ENCODE measurements at places on chromosomes 5 and 9.
A peak's percentile ranks its signal among the peaks of the same experiment; 100 is the strongest.

- no peak for DNase-seq
These were observed 1.4 kb downstream of the SRA1 start for GRCh38 chr5:140555747-140556312.

- no peak for DNase-seq
These were observed 417.2 kb upstream of the C9orf72 start for GRCh38 chr9:27990524-27990923.

GRCh38 chr5:172245046-172245445 lies 38.5 kb downstream of the UBTD2 start:
- no peak for DNase-seq

DNA sequence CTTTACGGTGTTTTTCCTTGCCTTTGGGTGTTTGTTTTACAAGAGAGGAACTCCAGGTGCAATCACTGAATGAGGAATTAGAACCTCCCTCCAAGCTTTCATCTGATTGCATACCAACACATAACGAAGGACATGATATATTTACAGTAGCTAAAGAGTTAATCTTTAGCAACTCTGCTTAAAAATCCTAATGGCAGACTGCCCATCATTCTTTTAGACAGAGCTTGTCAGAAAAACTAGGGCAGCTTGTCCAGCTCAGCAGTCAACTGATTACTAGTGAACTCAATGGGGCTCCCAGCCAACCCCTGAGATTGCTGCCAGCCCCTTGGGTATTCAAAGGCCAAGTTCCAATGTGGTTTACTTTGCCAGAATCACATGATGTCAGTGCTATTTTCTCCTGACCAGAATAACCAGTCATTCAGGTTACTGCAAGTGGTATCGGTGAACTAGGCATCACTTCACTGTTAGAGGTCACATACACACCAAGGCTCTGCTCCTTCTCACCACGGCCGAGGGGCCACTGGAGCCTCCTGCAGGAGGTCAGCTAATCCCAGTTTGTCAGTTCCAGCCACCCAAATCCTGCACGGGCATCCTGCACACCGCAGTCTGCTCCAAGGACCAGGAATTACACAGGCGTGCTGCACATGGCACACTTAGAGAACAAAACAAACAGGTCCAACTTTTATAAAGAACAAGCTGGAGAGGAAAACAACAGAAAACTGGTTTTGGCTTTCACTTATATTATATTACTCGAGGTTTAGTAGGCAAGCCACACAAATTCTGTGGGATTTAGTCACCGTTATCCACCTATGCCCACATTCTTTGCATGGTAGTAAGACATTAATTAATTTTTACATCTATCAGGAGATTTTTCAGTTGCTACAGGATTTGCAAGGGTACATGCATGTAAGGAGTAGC lies 62.5 kb downstream of the NFIB start:
- peak; percentile 41 for DNase-seq

DNA sequence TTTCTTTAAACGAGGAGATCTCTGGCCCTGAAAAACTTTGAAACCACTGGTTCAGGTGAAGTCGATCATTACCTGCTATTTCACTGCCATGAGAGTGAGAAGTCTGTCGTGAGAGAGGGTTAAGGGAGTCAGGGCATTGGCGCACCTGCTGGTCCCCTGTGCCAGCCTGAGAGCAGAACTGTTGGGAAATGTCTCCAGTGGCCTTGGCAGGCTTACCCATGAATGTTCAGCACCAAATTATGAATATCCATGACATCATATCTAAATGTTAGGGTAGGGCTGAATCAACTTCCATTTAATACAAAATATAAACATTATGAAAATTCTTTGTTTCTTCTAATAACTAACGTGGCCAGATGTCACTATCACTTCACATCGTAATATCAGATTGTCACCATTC lies 379.3 kb downstream of the KDM4C start:
- no peak for DNase-seq

DNA sequence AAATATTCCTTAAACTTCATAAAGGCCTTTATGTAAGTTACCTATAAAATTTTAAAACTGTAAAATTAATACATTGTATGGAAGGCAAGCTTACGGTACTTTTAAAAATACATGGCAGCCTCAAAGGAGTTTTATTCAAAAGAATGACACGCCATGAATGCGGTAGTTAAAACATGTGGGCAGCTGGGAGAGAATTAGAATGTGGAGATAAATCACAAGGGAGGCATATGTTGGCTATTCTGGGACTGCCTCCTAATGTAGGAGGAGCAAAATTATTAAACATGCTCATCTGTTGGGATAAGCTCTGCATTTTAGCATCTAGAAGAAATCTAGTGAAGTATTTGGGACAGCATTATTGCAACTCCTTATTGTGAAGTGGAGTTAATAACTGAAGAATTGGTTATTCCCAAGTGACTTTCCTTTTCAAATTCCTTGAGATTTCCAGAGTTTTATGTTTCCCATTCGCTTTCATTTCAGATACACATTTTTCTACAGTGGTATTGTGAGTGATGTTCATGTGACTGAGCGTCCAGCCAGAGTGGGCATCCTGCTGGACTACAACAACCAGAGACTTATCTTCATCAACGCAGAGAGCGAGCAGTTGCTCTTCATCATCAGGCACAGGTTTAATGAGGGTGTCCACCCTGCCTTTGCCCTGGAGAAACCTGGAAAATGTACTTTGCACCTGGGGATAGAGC lies 109.4 kb downstream of the CMYA5 start:
- DNase-seq = no peak

- DNase-seq = no peak
These were observed 25.1 kb downstream of the MACROH2A1 start for GRCh38 chr5:135373736-135374515.

DNA sequence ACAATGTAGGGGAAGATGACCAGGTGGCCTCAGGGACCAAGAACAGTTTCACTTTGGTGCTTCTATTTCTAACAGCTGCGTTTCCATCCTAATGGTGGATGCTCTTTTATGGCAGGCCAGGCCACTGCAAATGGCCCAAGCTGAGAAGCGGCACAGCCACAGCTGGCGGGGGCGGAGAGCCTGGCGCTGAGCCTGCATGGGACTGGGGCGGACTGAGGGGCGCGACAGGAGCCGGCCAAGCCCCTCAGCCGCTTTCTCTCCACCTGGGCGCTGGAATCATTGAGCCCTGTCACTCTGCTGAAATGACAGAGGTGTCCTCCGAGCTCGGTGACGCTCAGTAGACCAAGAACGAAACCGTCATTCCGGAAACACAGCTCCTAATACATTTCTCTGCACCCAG lies 317.3 kb upstream of the PDE4D start:
- no peak for DNase-seq

DNA sequence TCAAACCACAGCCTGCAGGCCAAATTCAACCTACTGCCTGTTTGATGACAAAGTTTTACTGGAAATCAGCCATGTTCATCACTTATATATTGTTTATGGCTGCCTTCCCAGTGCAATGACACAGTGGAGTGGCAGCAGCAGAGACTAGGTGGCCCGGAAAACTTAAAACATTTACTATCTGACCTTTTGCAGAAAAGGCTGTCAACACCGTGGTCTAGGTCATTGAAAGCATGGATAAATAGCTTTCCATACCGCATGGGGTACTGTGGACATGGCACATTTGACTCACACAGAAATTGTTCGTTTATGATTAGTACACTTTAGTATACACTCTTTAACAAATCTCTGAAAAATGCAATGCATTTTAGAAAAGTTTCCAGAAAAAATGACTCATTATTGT lies 298.3 kb upstream of the EFNA5 start:
- peak; percentile 62 for DNase-seq

GRCh38 chr9:14258156-14258555 lies 55.8 kb downstream of the NFIB start:
- DNase-seq = no peak

- no peak for DNase-seq
These were observed 4.9 kb upstream of the HRH2 start for GRCh38 chr5:175652741-175653663.

DNA sequence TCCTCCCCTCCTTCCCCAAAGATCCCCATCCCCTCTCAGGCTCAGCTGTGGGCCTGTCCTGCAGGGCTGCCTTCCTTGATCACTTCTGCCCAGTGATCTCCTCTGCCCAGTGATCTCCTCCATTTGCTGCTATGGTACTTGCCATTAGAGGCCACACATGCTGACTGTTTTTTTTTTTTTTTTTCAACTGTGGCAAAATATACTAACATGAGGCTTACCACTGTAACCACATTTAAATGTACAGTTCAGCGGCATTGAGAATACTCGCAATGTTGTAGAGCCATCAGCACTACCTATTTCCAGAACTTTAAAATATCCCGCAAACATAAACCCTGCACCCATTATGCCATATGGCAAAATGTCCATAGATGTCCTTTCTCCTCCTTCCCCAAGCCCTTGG lies 61.7 kb upstream of the EPB41L4B start:
- DNase-seq = no peak

DNA sequence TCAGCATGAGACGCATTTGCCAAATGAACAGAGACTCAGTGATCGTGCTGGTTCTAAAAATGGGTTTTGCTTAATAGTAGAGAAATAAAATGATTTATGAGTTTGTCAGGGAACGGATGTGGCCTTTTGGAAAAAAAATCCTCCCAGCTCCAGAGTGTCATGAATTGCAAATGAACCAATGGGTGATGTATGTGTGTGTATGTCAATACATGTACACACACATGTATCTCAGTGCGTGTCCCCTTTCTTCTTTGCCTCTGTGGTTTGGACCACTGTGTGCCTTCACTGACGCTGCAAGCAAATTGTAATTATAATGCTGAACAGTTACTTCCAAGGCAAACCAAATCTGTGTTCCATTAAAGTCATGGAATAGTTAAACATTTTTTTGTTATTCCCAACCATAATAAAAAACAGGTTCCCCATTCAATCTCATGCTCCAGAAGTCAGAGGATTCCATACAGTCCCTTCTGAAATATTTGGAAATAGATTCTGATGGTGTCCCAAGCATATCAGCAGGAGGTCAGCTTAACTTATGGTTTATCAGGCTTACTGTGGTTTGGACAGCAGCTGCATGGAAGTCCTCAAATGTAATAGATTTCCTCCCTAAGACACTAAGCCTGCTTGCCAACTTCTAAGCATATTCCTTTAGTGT lies 630.5 kb downstream of the ACTL7B start:
- no peak for DNase-seq

GRCh38 chr9:12849486-12850003 lies 74.7 kb downstream of the LURAP1L start:
- DNase-seq = no peak

DNA sequence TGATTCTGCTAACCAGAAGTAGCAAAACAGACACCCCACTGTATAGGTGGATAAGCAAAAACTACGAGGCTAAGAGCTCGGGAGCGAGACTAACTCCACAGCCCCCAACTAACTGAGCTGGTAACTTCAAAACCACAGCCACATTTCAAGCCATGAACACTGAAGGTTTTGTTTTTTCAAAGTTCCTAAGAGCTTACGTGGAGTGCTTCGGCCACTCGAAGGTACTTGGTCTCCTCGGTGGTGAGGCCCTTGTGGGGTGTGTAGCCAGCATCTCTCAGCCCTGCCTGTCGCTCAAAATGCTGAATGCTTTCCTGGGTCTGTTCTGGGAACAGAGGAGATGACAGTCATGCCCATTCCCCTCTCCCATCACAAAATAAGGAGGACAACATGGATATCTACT lies 11.1 kb downstream of the KIAA1191 start:
- no peak for DNase-seq

DNA sequence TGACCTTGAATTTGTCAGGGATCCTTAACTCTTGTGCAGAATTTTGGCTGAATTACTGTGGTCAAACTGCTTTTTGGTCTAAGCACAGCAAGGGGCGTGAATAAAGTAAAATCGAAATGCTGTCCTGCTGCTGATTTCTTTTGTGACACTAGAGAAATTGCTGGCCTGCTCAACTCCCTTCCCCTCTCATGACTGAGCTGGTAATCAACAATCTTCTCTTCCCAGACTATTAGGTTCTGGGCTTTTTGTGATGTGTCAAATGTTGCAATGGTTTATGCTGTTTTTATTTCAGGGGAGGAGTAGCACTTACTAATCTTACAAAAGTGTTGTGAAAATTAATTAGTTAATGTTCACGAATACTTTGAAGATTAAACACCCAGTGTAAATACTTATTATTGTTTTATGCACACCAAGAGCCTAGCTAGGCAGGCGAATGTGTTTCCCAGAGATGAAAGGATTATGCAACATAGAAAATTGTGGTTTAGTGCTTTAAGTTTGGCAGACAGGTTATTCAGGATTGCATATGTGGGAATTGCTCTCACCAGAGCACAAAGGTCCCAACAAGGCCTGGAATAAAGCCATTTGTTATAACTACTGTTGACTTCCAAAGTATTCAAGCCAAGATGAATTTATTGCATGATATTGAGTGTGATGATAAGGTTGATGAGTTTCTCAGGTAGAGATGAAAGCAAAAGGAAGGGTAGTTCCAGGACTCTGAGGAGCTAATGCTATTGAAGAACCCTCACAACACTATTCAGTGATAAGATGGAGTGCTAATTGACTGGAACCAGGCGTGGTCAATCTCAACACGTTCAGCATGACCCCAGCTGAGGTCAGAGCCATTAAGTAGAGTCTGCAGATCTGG lies 280.7 kb upstream of the ZNF608 start:
- DNase-seq = no peak

DNA sequence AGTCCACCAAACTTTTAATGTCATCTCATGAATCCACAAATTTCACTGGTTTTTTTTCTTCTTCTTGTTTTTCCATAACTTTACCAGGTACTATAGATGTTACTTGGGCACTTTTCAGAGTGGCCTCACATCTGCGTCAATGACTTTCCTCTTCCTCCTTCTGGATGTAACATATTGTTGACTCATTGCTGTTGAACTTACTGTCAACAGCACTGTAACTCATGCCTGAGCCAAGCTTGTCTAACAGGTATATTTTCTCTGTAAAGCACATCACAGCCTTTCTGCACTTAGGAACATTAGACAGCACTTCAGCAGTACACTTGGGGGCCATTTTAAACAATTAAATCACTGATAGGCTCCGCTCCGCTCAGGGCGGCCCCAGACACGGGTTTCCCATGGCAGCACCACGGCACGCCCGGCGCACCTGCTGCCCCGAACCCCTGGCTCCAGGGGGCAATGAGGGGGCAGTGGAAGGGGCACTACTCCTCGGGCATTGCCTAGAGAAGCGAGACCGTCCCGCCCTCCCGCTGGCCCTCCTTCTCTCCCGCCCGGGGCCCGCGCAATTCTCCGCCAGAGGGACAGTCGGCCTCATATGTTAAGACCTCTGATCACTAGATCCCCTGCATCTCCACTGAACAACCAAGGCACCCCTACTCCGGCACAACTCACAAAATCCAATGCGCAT lies 41.9 kb upstream of the SPATA31C2 start:
- no peak for DNase-seq

- no peak for DNase-seq
These were observed 42.5 kb upstream of the GADD45G start for GRCh38 chr9:89562186-89562814.

- no peak for DNase-seq
These were observed 11.9 kb downstream of the LCN1 start for GRCh38 chr9:135533113-135533512.

DNA sequence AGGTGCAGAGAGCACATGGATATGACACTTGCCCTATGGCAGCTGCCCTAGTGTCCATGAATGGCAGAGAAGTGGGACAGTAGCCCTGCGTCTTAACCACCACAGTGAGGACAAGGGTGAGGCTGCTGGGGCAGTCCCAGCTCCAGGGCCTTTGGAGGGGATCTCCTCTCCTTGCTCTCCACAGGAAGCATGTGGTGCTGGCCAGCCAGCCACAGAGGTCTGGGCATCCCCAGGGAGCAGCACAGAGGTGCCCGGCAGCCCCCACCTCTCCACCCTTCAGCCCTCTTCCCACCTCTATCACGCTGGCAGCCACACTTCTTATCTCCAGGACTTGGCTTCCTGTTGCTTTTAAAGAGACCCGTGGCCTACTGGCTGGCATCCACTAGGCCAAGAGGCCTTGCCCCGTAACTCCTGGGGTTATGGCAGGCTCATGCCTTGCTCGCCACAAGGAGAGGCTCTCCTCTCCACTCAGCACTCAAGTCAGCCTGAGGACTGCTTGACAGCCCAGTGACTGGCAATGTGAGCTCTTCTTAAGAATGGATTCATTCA lies 21.9 kb downstream of the CSF2 start:
- DNase-seq = no peak

Measured in AG08395 (cell line).